ENCODE measurements at places on chromosomes 2 and 18.
A peak's percentile ranks its signal among the peaks of the same experiment; 100 is the strongest.

- no peak for DNase-seq
Observed at GRCh38 chr2:209663139-209663538, 108.5 kb upstream of the UNC80 start.

GRCh38 chr2:68993660-68994059 lies 19.2 kb downstream of the GKN1 start:
- DNase-seq = no peak

GRCh38 chr2:122191331-122191730 lies 435.9 kb downstream of the TSN start:
- DNase-seq = no peak

DNA sequence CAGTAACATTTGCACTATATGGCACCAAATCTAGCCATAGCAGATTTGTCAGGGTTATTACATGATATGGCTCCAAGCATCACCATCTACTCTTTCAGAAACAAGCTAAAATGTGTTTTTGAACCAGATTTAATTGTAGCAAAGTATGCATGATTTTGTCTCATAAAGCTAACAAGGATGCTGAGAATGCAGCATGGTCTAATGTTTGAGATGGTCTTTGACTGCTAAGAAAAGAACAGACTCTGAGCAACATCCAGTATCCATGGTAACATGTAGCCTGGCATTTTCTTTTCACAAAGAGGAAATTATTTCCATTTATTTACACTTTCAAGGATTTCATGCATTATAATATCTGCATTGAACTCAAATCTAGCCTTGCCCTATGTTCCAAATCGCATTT lies 206.5 kb downstream of the PDE1A start:
- DNase-seq = no peak

DNA sequence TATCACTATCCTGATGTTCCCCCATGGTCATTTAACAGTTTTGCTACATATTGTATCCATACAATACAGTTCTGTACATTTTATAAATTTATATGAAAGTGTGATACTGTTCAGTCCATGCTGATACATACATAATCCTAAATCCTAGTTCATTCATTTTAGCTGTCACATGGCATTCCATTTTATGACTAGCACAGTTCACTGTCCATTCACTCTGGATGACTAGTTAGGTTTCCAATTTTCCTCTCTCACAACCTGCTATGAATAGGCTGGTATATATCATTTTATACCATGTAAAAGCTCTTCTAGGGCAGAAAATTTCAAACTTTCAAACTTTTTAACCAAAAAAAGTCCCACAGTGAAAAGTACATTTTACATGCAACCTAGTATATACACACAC lies 15.2 kb downstream of the SMAD2 start:
- no peak for DNase-seq

DNA sequence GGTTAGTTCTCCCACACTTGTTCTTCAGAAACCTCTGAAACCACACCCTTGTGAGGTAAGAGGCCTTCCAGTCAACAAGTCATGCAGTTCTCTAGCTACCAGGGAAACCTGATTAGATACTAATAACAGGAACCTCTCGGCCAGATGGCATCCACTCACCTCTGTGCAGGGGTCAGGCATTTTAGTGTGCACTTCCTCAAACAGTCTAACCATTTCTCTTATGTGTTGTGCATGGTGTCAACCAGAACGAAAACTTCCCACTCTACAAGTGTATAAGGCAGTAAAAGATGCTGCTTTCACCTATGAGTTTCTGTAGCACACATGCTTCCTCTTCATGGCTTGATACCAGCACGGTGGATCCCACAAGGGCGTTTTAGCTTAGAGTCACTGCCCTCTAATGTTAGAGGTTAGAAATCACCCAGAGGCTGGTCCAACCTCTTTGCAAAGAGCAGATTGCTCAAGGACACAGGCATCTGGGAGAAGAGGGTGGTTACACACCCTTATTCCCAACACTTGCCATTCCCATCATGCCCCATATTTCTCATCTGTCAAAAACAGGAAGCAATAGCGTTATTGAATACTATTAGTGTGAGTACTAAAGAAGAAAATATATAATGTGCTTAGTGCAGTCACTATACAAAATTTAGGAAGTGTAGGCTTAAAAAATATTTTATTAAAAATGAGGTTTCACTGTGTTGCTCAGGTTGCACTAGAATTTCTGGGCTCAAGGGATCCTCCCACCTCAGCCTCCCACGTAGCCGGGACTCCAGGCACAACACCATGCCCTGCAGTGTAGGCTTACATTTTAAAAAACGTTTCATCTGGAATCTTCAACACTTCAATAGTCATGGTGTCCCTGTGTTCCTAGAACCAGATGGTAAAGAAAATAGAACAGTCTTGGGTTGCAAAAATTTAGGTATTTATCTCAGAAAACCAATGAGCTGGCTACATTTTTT lies 34.5 kb upstream of the RAB31 start:
- no peak for DNase-seq

DNA sequence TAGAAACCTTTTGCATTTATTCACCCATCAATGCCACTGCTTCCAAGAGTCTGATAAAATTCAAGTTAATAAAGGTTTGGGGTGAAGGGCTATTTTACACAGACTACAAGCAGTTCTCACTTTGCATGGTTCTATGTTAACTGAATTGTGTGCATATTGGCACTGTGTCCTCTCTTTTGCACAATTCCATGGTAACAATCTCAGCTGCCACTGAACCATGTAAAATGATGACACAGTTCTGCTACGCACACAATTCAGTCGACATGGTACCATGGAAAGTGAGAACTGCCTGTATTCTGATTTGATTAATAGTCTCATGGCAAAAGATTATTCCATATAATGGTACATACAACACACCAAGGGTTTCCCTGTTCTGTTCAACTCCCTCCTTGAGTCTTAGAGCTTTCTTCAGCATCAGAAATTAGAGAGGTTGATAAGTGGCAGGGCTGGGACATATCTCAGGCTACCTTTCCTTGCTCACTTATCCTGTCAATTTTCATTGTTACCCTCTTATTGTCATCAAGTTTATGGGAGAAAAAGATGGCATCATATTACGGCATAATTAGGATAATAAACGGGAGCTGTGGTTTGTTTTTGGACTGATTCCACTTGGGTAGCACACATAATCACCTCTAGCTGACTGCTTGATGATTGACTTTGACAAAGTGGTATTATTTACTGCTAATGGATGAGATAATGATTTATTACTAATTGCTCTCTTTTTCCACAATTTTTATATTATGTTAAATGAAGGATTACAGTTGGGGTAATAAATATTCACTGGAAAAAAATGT lies 139.3 kb upstream of the CREB1 start:
- DNase-seq = peak; percentile 49

GRCh38 chr2:10678225-10678624 lies 11.6 kb downstream of the NOL10 start:
- DNase-seq = no peak

- DNase-seq = no peak
Observed at GRCh38 chr2:101820519-101820918, 123.0 kb downstream of the MAP4K4 start.

DNA sequence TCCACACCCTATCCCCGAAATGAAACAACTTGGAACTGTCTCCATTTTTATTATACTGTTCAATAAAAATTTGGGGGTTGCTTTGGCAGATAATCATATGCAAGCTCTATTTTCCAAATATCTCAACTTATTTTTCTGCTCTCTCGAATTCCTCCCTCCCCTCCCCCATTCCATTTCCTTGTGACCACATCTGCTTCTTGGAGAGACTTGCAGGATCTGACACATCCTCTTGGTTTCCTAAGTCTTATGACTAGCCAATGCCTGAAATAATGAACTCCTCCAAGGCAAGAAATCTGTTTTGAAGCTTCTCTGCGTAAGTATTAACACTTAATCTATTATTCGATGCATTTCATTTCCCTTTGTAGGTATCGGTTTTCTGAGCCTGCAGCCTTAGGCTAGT lies 16.1 kb downstream of the TGIF1 start:
- DNase-seq = no peak

DNA sequence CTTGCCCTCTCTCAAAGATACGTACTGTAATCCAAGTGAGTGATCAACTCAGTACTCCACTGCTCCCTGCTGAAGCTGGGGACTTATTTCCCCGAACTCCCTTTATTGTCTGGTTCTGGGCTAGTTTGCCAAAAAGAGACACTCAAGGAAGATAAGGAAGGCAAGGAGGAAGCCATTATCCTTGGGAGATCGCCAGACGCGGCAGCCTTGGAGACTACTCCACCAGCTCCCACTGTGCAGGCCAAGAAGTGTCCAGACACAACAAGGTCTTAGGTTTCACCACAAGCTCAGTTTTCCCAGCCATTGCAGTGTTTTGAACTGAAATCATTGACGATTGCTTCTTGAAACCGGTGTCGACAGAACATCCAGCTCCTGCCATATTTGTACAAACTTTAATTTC lies 439.6 kb upstream of the UBE2E3 start:
- no peak for DNase-seq

- DNase-seq = no peak
Observed at GRCh38 chr2:237429753-237430152, 15.8 kb upstream of the COL6A3 start.

DNA sequence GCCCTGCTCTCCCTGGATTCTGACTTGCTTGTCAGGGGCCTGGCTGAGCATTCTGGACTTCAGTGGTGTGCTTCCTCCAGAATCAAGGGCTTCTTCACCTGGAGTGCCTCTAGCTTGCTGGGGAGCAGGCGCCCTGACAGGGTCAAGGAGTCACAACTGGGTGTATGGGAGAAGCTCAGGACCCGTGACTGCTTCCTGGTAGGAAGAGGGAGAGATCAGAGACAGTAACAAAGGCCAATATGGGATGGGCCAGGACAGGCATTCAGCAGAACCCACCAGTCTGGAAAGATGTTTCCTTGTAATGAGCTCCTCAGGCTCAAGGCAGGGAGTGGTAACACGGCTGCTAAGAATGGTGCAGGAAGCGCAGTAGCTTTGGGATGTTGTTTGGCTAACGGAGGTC lies 104.4 kb upstream of the ACAA2 start:
- no peak for DNase-seq

- no peak for DNase-seq
Observed at GRCh38 chr2:28694364-28694763, 57.3 kb upstream of the PPP1CB start.

GRCh38 chr2:53432936-53433335 lies 334.7 kb upstream of the CHAC2 start:
- DNase-seq = no peak

GRCh38 chr18:23738151-23738550 lies 48.9 kb downstream of the LAMA3 start:
- no peak for DNase-seq

GRCh38 chr2:175062787-175063585 lies 57.8 kb upstream of the CHN1 start:
- DNase-seq = no peak

GRCh38 chr2:173589604-173590275 lies 235.1 kb downstream of the CDCA7 start:
- DNase-seq = no peak

DNA sequence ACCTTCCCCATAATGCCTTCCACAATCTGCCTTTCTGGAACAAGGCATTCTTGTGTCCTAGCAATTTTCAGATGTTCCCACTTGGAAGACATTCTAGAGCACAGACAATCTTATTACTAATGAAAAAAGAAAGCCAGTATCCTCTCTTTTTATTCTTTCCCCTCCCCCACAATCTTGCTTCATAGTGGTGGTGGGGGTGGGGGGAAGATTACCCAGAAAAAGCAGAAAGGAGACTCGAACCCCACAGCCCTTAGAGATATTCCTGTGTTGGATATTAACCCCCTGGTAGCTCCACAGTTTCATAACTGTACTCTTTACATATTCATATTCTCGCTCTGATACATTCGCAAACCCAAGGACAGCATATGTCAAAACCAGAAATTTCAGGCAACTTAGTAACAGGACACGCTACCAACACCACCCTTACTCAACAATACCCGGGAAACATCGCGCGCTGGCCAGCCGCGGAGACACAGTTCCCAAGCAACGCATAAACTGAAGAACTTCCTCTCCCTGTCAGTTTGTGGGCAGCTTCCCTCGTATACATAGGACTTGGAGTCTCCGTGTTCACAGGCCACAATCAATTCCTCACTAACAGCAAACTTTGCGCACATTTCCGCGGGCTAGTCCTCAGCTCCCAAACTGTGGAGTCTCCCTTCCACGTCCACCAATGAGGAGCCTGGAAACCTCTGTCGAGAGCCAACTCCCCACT lies 793 bp downstream of the NR4A2 start:
- no peak for DNase-seq

DNA sequence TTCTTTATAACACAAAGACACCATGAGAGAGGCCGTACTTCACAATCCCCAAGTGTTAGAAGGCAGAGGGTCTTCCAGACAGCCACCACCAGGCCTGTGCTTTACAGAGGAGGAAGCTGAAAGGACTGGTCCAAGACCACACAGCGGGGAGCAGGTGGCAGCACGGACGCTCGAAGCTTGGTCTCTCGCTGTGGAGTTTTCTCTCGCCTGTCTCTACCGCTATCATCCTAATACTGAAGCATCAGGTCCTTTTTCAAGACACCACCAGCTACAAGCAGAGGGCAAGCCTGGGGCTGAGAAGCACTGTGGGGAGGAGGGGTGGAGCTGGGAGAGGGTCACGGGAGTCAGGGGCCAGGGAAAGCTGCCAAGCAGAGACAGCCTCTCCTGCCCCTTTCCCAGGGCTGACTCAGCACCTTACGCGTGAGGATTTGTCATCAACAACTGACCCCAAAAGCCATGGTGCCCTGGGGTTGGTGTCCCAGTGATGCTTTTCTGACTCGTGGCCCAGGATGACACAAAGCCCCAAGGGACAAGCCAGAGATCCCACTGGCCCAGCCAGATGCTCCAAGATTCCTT lies 31.9 kb upstream of the FOSL2 start:
- no peak for DNase-seq

GRCh38 chr2:235005603-235006259 lies 53.9 kb downstream of the SH3BP4 start:
- no peak for DNase-seq

- DNase-seq = no peak
Observed at GRCh38 chr2:118091631-118092030, 3.4 kb downstream of the INSIG2 start.

GRCh38 chr2:201357221-201357620 lies at the start of gene FLACC1:
Gene FLACC1 (minus strand): TSS chr2:201357345. CDS start chr2:201351404, 5,941 bp downstream.
- no peak for DNase-seq

DNA sequence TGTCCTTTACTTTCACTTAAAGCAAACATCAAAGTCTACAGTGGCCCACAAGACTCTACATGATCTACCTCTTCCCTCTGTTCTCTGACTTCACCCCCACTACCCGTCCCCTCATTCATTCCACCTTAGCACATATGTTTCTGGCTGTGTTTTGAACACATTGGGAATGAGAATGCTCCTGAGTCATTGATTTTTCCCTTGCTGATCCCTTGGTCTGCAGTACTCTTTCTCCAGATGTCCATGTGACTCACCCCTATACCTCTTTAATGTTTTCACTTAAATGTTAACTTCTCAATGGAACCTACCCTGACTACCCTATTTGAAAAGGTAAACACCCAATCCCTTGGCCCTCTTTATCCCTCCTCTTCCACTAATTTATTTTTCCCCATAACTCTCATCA lies 30.7 kb upstream of the FRZB start:
- no peak for DNase-seq

GRCh38 chr18:76557026-76557575 lies 62.1 kb upstream of the ZNF516 start:
- no peak for DNase-seq

All from NCI-H2081 treated with DMSO at 0.1 percent for 48 hours (cell line).